ENCODE measurements at places on chromosomes 2 and 18.

- DNase-seq, result no peak
Measured at GRCh38 chr2:28233164-28233676, 159.4 kb upstream of the FOSL2 start.

- no peak for DNase-seq
Measured at GRCh38 chr2:155308367-155309009, 610.0 kb downstream of the KCNJ3 start.

DNA sequence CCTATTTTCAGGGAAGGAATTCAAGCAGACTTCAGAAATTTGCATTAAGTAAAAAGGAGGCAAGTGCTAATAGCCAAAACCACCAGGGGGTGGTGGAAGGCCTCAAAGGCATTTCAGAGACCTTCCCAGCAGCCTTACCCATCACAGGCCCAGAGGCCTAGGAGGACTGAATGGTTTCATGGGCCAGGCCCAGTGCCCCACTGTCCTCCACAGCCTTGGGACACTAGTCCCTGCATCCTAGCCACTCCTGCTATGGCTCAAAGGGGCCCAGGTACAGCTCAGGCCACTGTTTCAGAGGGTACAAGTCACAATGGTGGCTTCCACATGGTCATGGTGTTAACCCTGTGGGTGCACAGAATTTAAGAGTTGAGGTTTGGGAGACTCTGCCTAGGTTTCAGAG is 58.6 kb upstream of the CHAC2 start:
- DNase-seq, result no peak

DNA sequence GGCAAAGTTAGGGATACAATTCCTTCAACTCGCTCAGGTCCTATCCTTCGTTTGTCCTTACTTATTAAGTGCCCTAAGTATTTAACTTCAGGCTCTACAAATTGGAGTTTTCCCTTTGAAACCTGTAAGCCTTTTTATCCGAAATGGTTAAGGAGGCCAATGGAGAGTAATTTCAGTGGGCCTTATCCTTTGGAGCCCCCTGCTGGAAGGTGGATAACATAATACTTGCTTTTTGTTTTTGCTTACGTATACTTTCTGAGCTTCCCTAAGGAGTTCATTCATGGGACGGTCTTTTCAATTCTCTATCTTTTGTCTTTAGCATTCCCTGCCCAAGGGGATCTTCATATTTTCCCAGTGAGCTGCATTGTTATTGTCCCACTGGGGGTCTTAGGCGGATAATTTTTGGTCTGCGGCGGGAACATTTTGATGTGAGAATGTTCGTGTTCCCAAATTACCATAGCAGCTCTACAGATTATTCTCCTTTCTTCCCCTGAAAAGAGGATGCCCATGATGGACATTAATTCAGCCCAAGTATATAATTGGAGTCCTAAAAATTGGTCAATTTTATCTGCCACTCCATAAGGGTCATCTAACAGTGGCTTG is 34.4 kb upstream of the TRAPPC8 start:
- peak; percentile 41 for DNase-seq

GRCh38 chr2:149616681-149617456 is 29.3 kb upstream of the MMADHC start:
- no peak for DNase-seq

DNA sequence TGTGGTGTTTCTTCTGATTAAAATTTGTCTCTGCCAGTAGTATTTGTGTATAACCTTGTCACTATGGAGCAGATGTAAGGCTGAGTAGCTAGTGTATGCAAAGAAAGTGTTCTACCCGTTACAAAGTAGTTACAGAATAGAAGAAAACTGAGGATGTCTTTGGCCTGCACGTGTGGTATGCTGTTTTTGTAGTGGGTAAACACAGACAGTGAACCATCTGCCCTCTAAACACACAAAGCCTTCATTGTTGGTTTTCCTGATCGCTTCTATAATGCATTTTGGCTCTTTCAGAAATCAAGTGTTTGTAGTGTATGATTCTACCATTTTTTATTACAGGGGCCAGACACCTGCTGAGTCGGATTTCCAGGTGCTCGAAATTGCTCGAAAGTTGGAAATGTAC is 61.5 kb downstream of the FARP2 start:
- no peak for DNase-seq
